ENCODE measurements at places on chromosomes 1 and 21. TPM values are rescaled to one million over a fixed set of nuclear protein-coding genes. Genes with fewer than 3 reads are reported as not detected.

- no peaks in the 10 kb centered on the region for H3K4me1 ChIP-seq
- DNase-seq: no peak
- no peaks in the 10 kb centered on the region for H3K36me3 ChIP-seq
- H3K27me3 ChIP-seq: no peaks in the 10 kb centered on the region
- H3K4me3 ChIP-seq: no peak overlapping the region
Observed at GRCh38 chr1:163796394-163796821, 474.7 kb downstream of the NUF2 start.

The SLC45A3 gene
- total RNA-seq: 3.5 TPM

The RGS4 gene
- 15.4 TPM for total RNA-seq

GRCh38 chr1:118944133-118944532 lies 44.0 kb downstream of the TBX15 start:
- H3K27me3 ChIP-seq: no peaks in the 10 kb centered on the region
- DNase-seq: no peak
- no peaks in the 10 kb centered on the region for H3K4me1 ChIP-seq
- H3K36me3 ChIP-seq: no peaks in the 10 kb centered on the region
- no peak overlapping the region for H3K4me3 ChIP-seq

GRCh38 chr1:2919841-2920240 lies 101.4 kb upstream of the ACTRT2 start:
- H3K27me3 ChIP-seq: no peaks in the 10 kb centered on the region
- no peaks in the 10 kb centered on the region for H3K36me3 ChIP-seq
- no peak overlapping the region for H3K27ac ChIP-seq

The PLEKHG5 gene
- 11.1 TPM for total RNA-seq

The C1QTNF12 gene
- 0.75 TPM for total RNA-seq

GRCh38 chr1:172970186-172970585 lies 80.6 kb downstream of the TNFSF18 start:
- no peak for DNase-seq
- no peaks in the 10 kb centered on the region for H3K27me3 ChIP-seq
- no peaks in the 10 kb centered on the region for H3K36me3 ChIP-seq

GRCh38 chr1:100187912-100188311 lies 9.9 kb upstream of the LRRC39 start:
- H3K4me3 ChIP-seq: no peak overlapping the region
- H3K27ac ChIP-seq: peak overlapping the region; percentile 76
- H3K27me3 ChIP-seq: no peaks in the 10 kb centered on the region
- no peaks in the 10 kb centered on the region for H3K4me1 ChIP-seq
- DNase-seq: peak; percentile 57

DNA sequence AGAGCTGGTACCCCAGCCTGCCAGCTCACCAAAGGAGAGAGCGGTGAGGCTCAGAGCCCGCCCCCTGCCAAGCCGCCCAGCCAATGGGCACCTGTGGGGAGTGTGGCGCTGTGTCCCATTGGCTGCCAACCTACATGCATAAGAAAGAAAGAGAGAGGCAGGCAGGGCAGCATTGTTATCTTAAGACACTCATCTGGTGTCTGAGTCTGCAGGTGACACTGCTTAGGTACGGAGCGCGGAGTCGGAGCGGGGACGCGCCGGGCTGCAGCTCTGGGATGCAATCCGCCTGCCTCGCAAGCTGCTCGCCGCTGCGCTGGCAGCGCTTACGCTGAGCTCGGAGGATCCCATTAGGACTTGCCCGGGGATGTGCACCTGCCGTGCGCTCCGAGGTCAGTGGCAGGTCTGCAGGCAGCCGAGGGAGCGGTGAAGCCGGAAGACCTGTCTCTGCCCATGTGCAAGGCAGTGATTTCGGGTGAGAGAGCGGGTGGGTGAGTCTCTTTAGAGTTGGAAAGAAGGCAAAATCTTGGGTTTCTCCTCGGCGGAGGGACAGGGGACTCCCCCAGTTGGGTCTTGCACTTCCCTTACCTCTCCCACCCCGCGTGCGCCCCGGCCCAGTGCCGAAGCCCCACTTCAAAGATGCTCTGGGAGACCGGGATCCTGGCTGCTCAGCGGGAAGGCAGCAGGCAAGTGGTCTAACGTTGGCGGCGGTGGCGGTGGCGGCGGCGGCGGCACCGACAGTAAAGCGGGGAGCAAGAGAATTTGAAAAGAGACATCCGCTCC lies at the start of gene BRINP2:
TSS of gene BRINP2 (plus strand) at position 203 of the 780 bp plus-strand sequence. CDS start 58,919 bp downstream, outside the sequence.
- peaks cover 18% of the 10 kb centered on the region for H3K27me3 ChIP-seq
- H3K36me3 ChIP-seq: no peaks in the 10 kb centered on the region
- H3K27ac ChIP-seq: no peak within 1 kb of the TSS
- peak within 1 kb of the TSS; percentile 16 for H3K4me3 ChIP-seq
- peak; percentile 30 for DNase-seq

- no peaks in the 10 kb centered on the region for H3K27me3 ChIP-seq
- peak overlapping the region; percentile 43 for H3K27ac ChIP-seq
- DNase-seq: no peak
- peaks cover 42% of the 10 kb centered on the region for H3K4me1 ChIP-seq
Observed at GRCh38 chr1:25568834-25569596, 25.6 kb downstream of the LDLRAP1 start.

- no peaks in the 10 kb centered on the region for H3K27me3 ChIP-seq
- H3K4me1 ChIP-seq: no peaks in the 10 kb centered on the region
- no peak overlapping the region for H3K4me3 ChIP-seq
- H3K36me3 ChIP-seq: no peaks in the 10 kb centered on the region
Observed at GRCh38 chr1:78678324-78678723, 28.7 kb downstream of the IFI44 start.

DNA sequence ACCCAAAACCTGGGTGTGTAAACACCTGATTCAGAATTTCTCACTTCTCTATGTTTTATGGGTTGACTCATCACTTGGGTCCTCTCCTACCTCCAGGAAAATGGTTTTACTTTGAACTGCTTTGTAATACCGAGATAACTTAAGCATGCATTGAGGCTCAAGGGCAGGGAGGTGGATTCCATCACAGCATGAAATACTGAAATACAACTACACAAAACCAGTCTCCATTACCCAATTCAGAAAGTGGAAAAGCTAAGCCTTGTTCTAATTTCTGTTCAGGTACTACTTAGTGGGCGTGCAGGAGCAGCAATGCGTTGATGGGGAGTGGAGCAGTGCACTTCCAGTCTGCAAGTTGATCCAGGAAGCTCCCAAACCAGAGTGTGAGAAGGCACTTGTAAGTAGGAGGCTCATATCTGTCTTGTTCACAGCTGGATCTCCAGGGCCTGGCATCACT lies 6.1 kb upstream of the C4BPA start:
- no peaks in the 10 kb centered on the region for H3K36me3 ChIP-seq
- no peaks in the 10 kb centered on the region for H3K27me3 ChIP-seq
- H3K4me1 ChIP-seq: no peaks in the 10 kb centered on the region
- H3K27ac ChIP-seq: no peak overlapping the region
- DNase-seq: no peak
- no peak overlapping the region for H3K4me3 ChIP-seq

DNA sequence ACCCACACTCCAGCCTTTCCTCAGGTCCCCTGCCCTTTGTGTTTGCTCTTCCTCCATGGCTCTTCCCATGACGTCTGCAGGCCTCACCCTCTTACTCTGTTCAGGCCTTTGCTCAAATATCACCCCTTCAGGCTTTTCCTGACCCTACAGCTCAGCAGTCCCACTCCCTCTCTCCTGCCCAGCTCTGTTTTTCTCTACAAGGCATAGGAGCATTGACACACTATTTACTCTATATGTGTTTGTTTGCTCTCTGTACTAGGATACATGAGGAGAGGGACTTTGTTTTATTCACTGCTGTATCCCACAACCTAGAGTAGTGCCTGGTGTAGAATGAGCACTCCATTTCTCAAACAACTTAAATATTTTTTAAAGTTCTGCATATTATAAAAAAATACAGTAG lies 107.4 kb upstream of the COA6 start:
- no peak for DNase-seq
- no peaks in the 10 kb centered on the region for H3K27me3 ChIP-seq
- no peak overlapping the region for H3K27ac ChIP-seq
- no peaks in the 10 kb centered on the region for H3K4me1 ChIP-seq
- no peak overlapping the region for H3K4me3 ChIP-seq

DNA sequence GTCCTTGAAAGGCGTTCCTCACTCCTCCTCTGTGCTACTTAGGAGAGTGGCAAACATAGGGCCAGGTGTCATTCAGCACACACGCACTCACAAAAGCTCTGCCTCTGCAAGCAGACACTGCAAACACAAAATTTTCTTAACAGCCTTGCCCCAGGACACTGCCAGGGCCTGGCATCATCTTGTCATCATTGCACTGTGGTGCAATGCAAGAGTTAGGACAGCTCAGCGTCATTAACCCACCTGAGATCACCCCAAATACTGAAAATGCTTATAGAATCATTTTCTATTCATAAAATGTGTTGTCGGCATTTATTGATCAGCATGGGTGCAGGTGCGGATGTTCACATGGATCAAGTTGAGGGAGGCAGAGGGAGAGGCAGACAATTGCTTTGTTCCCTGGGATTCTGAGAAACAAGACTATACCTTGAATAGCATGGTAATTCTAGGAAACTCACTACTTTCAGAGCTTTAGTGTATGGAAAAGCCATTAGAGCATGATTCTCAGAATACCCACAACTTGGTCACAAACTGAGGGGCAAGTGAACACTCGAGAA lies 3.0 kb downstream of the ADAM30 start:
- no peaks in the 10 kb centered on the region for H3K36me3 ChIP-seq
- no peak overlapping the region for H3K27ac ChIP-seq
- DNase-seq: no peak
- H3K27me3 ChIP-seq: peaks cover 27% of the 10 kb centered on the region

The LORICRIN gene
- not detected for total RNA-seq

DNA sequence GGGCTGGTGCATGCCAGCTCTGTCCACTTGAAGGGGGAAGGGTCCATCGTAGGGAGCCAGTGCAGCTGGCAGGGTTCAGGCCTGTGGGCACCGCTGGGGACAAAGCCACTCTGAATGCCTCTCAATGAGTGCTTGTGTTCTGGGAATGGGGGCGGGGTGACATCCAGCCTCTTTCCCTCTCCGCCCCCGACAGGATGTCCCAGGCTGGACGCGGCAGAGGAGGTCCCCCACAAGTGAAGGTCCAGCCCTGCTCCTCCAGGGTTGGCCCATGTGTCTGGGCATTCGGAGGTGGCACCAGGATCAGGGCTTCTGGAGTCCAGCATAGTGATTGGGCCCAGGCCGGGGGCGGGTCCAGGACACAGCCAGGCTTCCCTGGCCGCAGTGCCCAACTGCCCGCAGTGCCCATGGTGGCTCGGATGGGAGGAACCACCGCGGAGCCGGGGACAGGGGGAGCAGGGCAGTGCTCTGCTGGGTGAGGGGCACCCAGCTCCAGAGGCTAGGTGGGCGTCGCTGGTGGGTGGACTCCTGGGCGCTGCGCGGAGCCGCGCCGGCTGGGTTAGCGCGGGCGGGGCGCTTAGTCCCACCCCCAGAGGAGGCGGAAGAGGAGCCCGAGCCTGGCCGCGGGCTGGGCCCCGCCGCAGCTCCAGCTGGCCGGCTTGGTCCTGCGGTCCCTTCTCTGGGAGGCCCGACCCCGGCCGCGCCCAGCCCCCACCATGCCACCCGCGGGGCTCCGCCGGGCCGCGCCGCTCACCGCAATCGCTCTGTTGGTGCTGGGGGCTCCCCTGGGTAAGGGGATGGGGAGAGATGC lies at the start of gene SHISA4:
TSS of gene SHISA4 (plus strand) at position 617 of the 808 bp plus-strand sequence. CDS start at position 714, 97 bp downstream.
- no peaks in the 10 kb centered on the region for H3K4me1 ChIP-seq
- H3K27me3 ChIP-seq: no peaks in the 10 kb centered on the region
- no peaks in the 10 kb centered on the region for H3K36me3 ChIP-seq
- DNase-seq: peak; percentile 80
- peak within 1 kb of the TSS; percentile 88 for H3K27ac ChIP-seq
- peak within 1 kb of the TSS; percentile 62 for H3K4me3 ChIP-seq

The GREM2 gene
- total RNA-seq: not detected

DNA sequence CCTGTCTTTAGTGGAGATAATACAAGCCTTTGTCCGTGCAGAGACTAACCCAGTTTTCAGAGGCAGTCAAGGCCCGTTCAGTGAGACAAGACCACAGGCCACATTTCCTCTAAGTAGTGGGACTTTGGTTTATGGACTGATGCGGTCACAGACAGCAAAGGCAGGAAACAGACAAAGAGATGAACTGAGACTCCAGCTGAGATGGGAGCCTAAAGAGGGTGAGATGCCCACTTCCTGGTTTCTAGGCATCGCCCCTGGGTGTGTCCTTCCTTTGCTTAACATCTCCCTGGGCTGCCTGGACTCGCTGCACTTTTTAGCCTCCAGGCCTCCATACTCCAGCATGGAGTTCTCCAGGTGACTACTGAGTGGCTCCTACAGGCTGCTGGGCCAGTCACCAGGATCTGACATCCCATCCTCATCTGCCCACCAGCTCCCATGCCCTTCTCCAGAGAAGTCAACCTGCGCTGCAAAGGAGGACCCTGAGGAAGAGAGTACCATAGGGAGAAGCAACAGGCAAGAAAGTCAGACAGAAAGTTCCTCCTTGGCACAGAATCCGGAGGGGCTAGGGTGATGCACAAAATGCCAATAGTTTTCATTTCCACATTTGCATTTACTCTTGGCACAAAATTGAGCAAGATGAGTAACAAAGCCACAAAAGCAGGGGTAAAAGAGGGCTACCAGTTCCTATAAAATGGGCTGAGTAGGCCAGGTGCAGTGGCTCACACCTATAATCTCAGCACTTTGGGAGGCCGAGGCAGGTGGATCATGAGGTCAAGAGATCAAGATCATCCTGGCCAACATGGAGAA lies 15.1 kb downstream of the THEMIS2 start:
- H3K36me3 ChIP-seq: peaks cover 54% of the 10 kb centered on the region
- no peak overlapping the region for H3K4me3 ChIP-seq
- no peaks in the 10 kb centered on the region for H3K27me3 ChIP-seq
- DNase-seq: no peak

GRCh38 chr21:25425156-25425555 lies 182.1 kb downstream of the MRPL39 start:
- no peak for DNase-seq
- H3K36me3 ChIP-seq: no peaks in the 10 kb centered on the region
- H3K4me3 ChIP-seq: no peak overlapping the region
- H3K4me1 ChIP-seq: no peaks in the 10 kb centered on the region
- no peak overlapping the region for H3K27ac ChIP-seq

- H3K27ac ChIP-seq: no peak overlapping the region
- H3K4me3 ChIP-seq: no peak overlapping the region
- DNase-seq: no peak
Observed at GRCh38 chr21:35119501-35120047, 70.5 kb upstream of the RUNX1 start.

- no peaks in the 10 kb centered on the region for H3K36me3 ChIP-seq
- H3K4me1 ChIP-seq: no peaks in the 10 kb centered on the region
- H3K27me3 ChIP-seq: peaks cover 7% of the 10 kb centered on the region
- no peak for DNase-seq
Observed at GRCh38 chr1:110523011-110523410, 4.0 kb upstream of the KCNA10 start.

The SLC35D1 gene
- 4.3 TPM for total RNA-seq

- peaks cover 8% of the 10 kb centered on the region for H3K4me1 ChIP-seq
- no peak overlapping the region for H3K27ac ChIP-seq
- no peaks in the 10 kb centered on the region for H3K27me3 ChIP-seq
- H3K4me3 ChIP-seq: no peak overlapping the region
- no peak for DNase-seq
Observed at GRCh38 chr1:214377886-214378285, 96.9 kb downstream of the SMYD2 start.

The CD101 gene
- 2.5 TPM for total RNA-seq

DNA sequence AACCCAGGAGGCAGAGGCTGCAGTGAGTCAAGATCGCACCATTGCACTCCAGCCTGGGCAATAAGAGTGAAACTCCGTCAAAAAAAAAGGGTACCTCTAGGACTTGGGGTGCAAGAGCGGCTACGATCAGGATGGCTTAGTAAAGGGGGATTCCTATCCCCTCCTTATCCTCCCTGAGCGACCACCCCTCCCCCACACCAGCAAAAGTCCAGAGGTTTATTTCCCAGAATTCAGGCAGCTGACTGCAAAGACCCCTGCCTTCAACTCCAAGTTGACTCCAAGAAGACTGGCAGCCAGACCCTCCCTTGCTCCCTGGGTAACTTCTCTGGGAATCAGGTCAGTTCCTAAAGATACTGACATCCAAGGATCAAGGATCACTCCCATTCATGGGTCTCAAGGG lies 12.4 kb upstream of the PRDM16 start:
- peak; percentile 5 for DNase-seq
- no peaks in the 10 kb centered on the region for H3K27me3 ChIP-seq
- H3K4me3 ChIP-seq: no peak overlapping the region
- no peak overlapping the region for H3K27ac ChIP-seq
- no peaks in the 10 kb centered on the region for H3K36me3 ChIP-seq
